ENCODE measurements at places on chromosomes 3 and 15. TPM values are rescaled to one million over a fixed set of nuclear protein-coding genes. Genes with fewer than 3 reads are reported as not detected.

DNA sequence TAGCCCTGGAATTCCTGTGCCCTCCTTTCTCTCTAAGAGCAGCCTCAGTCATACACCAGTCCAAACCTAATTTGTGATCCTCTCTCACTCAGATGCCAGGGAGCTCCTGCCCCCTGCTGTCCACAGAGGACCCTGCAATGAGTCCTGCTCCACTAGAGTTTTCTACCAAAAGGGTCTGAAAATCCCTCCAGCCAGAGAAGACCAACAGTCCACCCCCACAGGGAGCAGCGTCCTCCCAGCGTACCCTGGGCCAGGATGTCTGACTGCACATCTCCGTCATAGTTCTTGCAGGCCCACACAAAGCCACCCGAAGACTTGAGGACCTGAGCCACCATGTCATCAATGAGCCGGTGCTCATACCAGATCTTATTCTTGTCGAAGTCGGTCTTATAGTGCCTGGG lies 15.4 kb downstream of the IDH2 start:
- peak; percentile 38 for DNase-seq

- peak; percentile 53 for DNase-seq
These were observed 27.2 kb downstream of the INTS14 start for GRCh38 chr15:65583701-65584100.

DNA sequence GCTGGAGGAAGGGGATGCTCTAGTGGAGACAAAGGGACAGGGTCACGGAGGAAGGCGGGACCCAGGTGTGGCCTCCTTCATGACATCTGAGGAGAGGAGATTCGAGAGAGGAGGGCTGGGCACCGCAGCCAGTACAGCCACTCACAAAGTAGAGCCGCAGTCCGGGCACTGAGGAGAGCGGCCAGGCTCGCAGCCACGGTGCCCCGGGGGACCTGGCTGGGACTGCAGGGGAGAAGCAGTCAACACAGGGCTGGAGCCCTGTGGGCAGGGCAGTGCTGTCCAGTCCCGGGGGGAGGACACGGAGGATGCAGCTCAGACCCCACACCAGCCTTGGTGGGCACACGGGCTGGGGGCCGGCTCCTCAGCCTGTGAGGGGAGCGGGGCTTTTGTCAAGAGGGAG lies 40.3 kb downstream of the HMCES start:
- no peak for DNase-seq

GRCh38 chr3:119681279-119681678 lies 4.1 kb upstream of the COX17 start:
- peak; percentile 55 for DNase-seq

DNA sequence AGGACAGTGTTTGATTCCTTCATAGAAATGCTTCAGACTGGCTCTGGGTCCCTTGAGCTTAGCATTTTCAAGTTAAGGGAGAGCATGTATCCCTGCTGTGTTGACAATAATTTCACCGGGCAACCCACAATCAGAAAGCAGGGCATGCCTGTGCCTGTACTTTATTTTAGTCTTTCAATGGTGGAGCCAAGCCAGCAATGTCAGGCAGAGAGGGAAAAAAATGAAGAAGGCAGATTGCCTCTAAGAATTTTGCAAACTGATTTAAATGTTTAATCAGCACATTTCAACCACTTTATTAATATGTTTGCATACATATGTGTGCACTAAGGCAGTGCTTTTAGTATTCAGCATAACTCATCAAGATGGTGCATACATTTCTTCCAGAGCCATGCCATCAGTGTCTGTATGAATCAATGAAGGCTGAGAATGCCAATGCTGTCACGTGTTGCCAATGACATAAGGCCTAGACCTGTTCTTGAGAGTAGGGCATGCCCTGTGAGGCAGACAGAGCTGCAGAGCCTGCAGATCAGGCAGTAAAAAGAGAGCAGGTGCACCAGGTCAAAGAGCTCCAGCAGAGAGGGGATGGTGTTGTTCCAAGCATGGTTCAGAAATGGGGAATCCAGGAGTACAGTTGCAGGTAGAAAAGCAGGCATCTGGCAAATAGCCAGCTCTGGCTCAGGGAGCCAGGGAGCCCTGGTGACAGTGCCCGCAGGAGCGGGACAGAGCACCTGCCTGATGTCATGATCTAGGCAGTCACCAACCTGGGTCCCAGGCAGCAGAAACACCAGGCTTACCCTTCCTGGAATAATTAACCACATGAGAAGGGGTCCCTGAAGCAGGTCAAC lies 508.5 kb downstream of the GABRG3 start:
- DNase-seq, result no peak

DNA sequence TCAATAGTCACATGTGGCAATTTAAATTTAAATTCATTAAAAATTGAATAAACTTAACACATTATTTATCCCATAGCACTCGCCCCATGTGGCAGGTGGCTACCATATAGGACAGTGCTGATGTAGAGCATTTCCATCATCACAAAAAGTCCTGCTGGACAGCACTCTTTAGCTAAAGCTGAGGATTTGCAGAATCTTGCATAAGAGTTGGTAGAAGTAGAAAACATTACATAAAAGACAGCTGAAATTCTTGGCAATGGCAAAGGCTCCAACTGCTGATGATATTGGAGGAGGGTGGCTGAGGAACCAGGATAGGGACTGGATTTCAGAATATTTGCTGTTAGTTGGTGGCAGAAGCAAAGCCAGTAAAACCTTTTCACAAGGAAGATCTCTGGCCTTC lies 230.7 kb upstream of the SATB1 start:
- no peak for DNase-seq

DNA sequence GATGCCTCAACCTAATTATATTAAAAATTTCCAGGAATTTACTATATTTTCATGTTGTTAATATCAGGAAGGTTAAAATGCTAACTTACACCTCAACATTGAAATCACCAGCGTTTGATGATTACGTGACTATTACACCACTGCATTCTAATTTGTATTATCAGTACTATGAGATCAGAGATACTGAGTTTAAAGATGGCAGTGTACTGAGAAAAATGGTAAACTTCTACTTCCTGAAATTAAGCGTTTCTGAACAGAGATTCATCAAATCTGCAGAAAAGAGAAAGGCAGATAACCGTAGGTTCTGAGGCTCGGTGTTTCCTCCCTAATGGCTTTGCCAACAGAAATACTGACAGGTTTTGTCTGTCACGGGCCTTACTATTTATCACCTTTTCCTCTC lies 69.9 kb downstream of the CRTC3 start:
- DNase-seq, result no peak

DNA sequence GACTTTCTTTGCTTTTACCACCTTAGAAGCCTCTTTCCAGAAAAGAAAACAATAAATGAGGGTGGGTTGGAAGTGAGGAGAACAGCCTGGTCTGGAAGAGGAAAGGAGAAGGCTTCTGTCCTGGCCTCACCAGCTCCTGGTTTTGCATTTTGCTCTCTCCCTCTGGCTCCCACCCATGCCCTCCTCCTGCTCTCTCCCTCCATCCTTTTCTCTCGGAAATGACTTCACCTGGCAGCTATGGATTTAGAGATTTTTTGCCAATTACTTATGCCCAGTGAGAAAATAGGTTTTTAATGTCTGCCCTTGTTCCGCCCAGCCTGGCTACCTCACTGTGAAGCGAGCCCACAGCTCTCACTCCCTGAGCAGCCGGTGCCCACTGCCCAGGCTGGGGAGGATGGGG lies 77.9 kb upstream of the NTRK3 start:
- DNase-seq, result no peak

DNA sequence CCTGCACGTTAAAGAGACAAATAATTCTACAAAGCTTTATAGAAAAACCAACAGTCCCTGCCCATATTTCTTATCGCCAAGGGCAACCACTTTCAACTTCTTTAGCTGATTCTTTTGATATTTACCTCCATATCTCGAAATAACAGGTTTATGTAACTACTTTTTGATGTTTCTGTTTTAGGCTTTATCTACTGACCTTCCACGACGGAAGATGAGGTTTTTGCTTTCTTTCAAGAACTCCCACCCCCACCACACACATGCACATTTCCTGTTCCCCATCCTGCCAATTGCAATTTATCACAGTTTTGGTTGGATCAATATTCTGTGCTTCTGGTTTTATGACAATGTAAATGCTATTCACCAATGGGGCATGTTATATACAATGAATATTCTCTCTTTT lies 330.4 kb upstream of the ICE2 start:
- DNase-seq, result no peak

DNA sequence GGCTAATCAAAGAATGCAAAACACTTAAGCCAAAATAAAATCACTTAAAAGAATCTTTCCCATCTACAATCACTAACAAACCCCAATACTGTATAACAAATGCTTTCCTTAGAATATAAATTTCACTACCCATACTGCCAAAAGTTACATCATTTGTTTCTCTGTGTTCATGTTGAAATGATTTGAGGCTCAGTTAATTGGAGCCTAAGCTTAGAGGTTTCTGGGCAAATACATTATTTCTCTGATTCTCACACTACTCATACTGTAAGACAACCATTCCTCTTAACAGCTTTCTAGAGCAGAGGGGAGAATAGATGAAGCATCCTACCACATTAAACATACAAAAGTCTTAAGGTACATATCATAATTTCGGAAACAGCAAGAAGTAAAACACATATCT lies 2.1 kb downstream of the RIOX2 start:
- no peak for DNase-seq

- DNase-seq, result no peak
These were observed 97.8 kb upstream of the TBL1XR1 start for GRCh38 chr3:177295116-177295515.

DNA sequence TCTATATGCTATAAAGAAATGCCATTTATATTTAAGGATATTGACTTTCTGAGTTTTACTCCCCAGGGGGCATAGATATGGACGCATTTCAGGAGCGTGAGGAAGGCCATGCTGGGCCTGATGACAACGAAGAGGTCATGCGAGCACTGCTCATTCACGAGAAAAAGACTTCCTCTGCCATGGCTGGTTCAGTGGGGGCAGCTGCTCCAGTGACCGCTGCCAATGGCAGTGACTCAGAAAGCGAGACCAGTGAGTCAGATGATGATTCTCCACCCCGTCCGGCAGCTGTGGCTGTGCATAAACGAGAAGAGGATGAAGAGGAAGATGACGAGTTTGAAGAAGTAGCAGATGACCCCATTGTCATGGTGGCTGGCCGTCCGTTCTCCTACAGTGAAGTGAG lies 38.4 kb downstream of the GTF2E1 start:
- peak; percentile 96 for DNase-seq

DNA sequence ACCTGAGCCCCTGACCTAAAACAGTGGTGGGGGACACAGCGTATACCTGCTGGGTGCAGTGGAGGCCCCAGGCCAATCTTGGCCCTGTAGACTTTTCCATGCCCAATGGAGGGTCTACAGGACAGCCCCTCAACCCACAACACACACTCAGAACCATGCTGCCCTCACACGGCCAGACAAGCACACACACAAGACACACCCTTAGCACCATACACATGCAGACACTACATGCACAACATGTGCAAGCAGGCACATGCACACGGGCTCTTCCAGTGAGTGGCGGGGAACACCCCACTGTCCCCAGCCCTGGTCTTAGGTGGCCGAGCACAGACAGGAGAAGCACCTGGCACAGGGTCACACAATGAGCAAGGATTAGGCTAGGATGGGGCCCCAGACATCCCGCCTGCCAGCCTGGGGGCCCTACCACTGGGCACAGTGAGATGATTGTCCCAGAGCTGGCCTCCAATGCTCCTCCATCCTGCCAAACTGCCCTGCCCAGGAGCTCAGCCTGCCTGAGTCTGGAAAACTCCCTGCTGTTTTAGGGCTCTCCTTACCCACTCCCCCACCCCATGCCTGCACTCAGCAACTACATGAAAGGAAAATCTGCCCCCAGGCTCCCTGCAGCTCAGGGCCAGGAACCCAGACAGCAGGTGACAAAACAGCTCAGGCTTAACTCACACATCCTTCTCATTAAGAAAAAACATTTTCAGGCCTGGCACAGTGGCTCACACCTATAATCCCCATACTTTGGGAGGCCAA lies 15.8 kb downstream of the IQSEC1 start:
- no peak for DNase-seq

DNA sequence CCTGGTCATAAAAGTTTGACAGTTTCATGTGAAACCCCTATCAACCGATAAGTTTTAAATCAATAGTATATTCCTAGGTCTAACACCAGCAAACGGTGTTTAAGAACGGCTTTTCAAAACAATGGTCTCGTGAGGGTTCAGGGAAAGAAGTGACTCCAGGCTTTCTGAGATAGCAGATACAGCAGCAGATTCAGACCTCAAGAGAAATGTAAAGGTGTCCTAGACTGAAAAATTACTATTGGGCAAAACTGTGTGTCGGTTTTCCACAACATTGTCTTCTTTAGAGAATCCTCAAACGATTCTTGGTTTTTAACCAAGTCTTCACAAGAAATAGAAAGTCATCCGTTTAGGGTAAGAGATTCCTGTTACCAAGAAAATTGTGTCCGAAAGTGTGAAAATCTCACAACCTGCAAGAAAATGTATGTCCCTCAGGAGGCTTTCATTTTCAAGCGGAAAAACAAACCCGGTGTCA lies 1.2 kb downstream of the SETD2 start:
- no peak for DNase-seq

ISG20 gene
- 0.29 TPM for total RNA-seq

FRMD5 gene
- total RNA-seq, result 2.2 TPM

DUOX2 gene
- total RNA-seq, result not detected

Measured in myocyte (in vitro differentiated cells).